ENCODE measurements at places on chromosomes 12 and 14. TPM values are rescaled to one million over a fixed set of nuclear protein-coding genes. Genes with fewer than 3 reads are reported as not detected.

The MIS18BP1 gene
- 26.8 TPM for total RNA-seq

The GZMB gene
- not detected for total RNA-seq

The INSM2 gene
- total RNA-seq: not detected

The PTPRO gene
- 1.3 TPM for total RNA-seq

The ACSM4 gene
- total RNA-seq: not detected

The TXNDC16 gene
- total RNA-seq: 3.7 TPM

The IFNG-AS1 gene
- not detected for total RNA-seq

The CAPZA3 gene
- total RNA-seq: not detected

The TRIM9 gene
- 0.36 TPM for total RNA-seq

The FBRSL1 gene
- total RNA-seq: 57.4 TPM

The TMEM233 gene
- total RNA-seq: 0.17 TPM

The BMAL2 gene
- total RNA-seq: 39.9 TPM

The ERBB3 gene
- 14.3 TPM for total RNA-seq

The MGP gene
- 9.3 TPM for total RNA-seq

The IRF2BPL gene
- total RNA-seq: 61.9 TPM

The KITLG gene
- 48.8 TPM for total RNA-seq

The PLEKHA5 gene
- total RNA-seq: 19.9 TPM

The TRMT61A gene
- total RNA-seq: 21.9 TPM

The SLC2A14 gene
- not detected for total RNA-seq

The SIX4 gene
- total RNA-seq: 11.4 TPM

The GPR135 gene
- 1.3 TPM for total RNA-seq

The AQP2 gene
- not detected for total RNA-seq

The SLC38A4 gene
- total RNA-seq: under 0.01 TPM
